Activated CD4-positive, alpha-beta T cell treated with anti-CD3 and anti-CD28 coated beads, Interleukin-2, amount 50 U/mL, for 24 hours (primary cell): ENCODE measurements at places on chromosomes 7 and 10.

DNA sequence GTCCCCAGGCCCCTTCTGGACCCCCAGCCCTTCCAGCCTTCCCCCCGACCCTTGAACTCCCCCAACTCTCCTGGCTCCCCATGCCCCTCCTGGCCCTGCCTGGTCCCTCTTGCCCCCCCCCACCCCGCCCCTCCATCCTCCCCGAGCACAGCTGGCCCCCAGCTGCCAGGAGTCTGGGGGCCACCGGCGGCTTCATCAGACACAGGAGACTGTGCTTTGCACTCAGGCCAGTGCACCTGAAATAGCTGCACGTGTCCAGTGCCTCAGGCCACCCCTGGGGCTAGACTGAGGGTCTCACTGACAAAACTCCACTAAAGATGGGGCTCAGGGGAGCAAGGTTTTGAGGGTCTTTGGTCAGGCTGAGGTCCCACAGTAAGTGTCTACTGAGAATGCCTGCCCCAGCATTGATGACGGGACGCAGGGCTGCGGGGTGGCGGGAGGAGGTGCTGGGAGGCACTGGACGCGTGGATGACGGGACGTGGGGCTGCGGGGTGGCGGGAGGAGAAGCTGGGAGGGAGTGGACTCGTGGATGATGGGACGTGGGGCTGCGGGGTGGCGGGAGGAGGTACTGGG is 6.5 kb downstream of the FOXL3 start:
- DNase-seq: no peak

- no peak for DNase-seq
Measured at GRCh38 chr10:8768341-8768740, 713.9 kb downstream of the GATA3 start.

- DNase-seq: no peak
Measured at GRCh38 chr7:91250706-91251105, 13.5 kb upstream of the FZD1 start.

DNA sequence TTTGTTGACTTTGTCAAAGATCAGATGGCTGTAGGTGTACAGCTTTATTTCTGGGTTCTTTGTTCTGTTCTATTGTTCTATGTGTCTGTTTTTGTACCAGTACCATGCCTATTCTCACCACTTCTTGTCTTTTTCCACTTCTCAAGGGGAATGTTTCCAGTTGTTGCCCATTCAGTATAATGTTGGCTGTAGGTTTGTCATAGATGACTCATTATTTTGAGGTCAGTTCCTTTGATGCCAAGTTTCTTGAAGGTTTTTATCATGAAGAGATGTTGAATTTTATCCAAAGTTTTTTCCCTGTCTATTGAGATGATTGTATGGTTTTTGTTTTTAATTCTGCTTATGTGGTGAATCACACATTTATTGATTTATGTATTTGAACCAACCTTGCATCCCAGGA is 216.7 kb upstream of the RNF32 start:
- DNase-seq: no peak

- DNase-seq: no peak
Measured at GRCh38 chr10:121378251-121378801, 219.9 kb downstream of the FGFR2 start.

- no peak for DNase-seq
Measured at GRCh38 chr10:33716501-33717267, 382.2 kb upstream of the NRP1 start.

DNA sequence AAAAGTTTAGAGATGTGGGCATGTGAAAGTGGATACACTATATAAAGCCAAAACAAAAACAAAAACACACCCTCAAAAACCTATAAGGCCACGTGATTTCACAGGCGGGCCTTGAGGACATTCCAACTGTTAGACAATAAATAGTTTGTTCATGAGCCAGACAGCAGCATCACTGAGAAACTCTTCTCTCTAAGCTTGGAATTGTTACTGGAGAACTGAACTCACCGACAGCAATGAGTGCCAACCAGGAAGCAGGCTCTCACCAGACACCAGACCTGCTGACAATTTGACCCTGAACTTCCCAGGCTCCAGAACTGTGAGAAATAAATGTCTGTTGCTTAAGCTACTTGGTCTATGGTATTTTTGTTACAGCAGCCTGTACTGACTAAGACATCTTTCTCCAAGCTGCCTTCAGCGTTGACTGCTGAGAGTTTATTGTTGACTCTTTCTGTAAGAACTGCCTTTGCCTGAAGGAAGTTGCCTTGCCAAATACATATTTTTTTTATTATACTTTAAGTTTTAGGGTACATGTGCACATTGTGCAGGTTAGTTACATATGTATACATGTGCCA is 107.5 kb downstream of the EPDR1 start:
- DNase-seq: no peak

DNA sequence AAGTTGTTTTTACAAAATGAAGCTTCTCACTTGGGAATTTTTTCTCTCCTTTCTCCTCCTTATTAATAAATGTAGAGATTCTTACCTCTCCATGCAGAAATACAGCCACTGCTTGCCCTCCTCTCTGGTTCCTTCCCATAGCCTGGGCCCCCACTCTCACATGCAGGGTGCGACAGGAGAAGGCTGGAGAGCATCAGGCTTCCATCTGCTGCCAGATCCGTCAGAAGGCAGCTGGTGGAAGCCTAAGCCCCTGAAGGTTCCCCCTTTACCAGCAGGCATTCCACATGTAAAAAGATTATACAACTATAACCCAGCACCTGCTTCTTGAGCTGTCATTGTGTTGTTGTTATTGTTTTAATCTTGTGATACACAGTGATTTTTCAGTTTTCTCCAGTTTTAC is 314.2 kb downstream of the LHFPL3 start:
- no peak for DNase-seq

DNA sequence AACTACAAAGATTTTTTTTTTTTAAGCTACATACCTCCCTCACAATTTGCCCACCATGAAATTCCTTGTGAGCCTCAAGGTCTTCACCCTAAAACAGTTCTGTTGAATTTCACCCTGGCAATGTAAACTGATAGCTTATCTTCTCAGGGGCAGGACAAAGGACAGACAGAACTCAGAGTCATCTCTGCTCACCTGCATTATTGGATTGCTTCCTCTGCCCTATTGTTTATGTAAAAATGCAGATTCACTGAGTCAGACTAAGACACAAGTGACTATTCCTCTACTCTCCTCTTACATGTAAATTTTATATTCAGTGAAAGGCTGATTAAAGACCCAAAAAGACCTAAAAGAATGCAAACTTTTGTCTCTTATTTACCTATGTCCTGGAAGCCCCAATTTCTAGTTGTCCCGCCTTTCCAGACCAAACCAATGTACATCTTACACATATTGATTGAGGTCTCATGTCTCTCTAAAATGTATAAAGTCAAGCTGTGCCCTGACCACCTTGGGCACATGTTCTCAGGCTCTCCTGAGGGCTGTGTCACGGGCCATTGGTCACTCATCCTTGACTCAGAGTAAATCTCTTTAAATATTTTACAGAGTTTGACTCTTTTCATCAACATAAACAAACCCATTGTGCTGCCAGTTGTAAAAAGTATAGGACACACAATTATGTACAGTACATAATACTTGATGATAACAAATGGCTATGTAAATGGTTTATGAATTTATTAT is 440.2 kb downstream of the HTR7 start:
- no peak for DNase-seq

DNA sequence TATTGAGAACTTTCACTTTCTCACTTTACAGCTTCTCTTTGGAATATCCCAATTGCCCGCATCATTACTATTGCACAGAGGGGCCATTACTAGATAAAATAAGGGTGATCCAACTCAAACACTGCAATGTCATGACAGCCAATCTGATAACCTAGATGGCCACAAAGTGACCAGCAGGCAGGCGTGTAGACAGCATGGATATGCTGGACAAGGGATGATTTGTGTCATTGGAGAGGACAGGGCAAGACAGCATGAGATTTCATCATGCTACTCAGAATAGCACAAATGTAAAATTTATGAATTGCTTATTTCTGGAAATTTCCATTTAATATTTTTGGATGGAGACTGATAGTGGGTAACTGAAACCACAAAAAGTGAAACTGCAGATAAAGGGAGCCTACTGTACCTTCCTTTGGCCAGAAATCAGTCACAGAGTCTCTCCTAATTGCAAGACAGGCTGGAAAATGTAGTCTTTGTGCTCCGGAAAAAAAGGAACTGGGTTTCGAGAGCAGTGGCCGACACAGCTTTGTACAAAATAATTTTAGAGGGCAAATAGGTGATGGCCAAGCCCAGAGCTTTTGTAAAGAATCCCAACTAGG is 6.1 kb upstream of the GSDME start:
- DNase-seq: no peak

- no peak for DNase-seq
Measured at GRCh38 chr10:131162866-131163843, 148.4 kb downstream of the TCERG1L start.

DNA sequence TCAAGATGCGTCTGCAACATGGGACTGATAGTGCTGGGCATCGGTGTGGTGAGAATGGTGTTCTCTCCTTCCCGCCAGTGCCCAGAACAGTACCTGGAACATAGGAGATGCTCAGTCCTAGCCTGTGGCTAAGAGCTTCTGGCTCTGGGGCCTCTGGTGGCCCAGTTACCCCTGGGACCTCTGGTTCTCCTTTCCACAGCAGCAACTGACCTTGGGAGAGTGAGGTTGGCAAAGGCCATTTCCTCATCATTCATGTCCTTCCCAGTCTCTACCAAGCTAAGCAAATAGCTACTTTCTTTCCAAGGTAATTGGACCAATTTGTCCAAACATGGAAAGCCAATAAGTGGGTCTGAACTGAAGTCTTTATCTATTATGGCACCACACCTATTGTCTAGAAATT is 11.6 kb upstream of the GOLGA7B start:
- DNase-seq: no peak
